CD4-positive, alpha-beta memory T cell (primary cell): ENCODE measurements at places on chromosomes 3 and 15.

DNA sequence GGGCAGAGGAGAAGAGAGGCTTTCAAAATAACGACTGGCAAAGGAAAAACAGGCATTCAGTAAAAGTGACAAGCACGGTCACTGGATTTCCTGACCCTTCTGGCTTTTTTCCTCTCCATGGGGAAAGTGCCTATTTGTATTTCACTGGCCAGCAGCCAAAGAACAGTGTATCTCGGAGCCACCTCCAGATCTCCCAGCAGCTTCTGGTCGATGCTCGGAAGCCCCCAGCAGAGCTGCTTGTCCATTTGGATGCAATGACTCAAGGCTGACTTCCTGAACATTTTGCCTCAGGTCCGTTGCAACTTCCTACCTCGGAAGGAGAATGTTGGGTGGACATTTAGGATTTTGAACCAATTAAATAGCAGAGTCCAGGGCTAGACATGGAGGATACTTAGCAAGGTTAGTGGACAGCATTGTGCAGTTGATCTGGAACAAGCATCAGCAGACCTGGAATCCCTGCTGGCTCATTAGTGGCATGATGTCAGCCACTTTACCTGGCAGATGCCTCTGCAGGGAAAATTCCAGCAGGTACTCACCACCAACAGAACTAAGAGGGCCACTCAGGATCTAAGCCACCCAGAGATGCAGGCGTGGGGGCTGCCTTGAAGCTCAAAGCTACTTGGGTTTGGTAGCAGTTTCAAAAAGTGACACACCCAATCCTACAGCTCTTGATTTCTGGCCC is 1.1 kb downstream of the FAM107A start:
- DNase-seq = no peak

DNA sequence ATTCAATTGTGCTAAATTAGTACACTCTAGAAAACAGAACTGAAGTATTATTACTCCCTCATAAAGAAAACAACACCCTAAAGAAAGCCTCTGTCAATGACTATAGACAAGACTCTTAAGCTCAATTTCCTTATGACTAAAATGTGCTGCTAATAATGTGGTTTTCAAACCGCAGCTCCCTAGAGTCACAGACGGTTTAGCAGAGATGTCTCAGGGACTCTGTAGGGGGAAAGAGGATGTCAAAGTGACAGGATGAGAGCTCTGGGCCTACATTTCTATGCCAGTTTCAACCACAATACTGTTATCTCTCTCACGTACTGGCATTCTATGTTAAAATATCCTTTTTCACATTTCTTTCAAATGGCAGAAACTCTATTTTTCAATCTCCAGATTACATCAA is 37.6 kb upstream of the WDR49 start:
- DNase-seq = peak; percentile 68

DNA sequence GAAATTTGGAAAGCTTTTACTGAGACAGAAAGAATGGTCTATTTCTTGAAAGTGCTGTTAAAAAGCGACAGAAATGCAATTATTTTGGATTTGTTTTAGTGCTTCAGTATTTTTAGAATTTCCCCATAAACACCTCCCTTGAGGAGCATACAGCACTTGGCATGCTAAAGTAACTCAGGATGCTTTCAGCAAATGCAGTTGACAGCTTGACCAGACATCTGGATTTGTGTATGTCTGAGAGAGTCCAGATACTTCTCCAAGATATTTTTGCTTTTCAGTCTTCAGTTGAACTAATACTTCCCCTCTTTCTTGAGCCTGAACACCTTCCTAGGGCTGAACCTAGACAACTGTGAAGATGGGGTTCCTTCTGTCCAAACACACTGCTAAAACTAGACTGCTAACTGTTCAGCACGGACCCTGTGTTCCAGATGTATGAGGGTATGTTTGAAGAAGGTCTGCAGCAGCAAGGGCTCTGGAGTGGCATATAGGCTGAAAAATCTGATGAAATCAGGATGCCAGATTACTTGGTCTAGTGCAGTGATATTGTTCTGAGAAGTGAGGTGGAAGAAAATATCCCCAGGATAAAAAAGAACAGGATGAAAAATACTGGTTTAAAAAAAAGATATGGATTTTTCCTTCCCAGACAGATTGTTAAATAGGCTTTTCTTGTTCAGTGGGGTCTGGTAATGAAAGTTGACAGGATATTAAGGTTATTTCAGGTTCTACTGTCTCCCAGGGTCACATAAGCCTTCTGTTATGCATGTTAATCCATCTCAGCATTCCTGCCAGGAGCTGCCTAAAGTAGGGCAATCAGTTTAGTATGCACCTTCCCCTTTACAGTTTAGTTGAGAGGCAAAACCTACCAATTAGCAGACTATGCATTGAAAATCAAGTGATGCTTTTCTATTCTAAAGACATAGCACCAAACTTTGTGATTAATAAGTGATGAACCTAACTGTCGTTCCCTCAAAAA is 516.9 kb upstream of the TBL1XR1 start:
- DNase-seq = no peak

GRCh38 chr3:181712226-181712552 is 464 bp downstream of the SOX2 start:
- DNase-seq = no peak

- no peak for DNase-seq
Measured at GRCh38 chr3:44510000-44510368, 32.5 kb upstream of the ZNF445 start.

DNA sequence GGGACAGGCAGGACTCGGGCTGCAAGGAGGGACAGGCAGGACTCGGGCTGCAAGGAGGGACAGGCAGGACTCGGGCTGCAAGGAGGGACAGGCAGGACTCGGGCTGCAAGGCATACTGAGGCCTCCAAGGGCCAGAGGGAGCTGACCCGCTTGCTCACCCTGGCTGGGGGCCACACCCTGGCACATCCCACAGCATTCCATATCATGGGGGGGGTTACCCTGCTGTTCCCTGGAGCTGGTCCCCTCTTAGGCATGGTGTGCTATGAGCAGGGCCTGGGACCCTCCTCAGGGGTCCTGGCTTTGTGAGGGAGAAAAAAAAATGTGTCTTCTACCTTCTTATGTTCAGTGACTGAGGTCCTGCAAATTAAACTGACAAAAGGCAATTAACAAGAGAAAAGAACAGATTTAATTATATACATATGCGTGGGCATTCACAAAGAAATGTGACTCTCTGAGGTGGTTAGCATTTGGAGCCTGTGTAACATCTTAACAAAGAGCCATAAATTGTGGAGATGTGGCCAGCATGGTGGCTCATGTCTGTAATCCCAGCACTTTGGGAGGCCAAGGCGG is 97.6 kb upstream of the ALDH1A3 start:
- DNase-seq = no peak

DNA sequence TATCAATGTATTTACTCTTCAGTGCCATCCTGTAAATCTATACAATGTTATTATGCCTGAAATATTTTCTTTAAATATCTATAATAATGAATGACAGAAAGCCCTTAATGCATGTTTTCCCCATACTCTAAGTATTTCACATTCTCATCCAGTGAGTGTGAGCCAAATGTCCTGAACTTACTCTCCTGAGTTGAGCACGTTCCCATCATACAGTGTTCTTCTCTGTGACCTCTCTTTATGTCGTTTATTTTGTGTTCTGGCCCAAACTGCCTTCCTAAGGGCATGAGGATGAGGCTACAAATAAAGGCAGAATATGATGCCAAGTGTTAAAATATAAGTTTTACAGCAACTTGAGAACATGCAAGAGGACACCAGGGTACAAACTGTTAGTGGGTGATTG is 3.3 kb downstream of the OSBPL10 start:
- no peak for DNase-seq

GRCh38 chr3:64355401-64355807 is 130.1 kb upstream of the PRICKLE2 start:
- DNase-seq = no peak

DNA sequence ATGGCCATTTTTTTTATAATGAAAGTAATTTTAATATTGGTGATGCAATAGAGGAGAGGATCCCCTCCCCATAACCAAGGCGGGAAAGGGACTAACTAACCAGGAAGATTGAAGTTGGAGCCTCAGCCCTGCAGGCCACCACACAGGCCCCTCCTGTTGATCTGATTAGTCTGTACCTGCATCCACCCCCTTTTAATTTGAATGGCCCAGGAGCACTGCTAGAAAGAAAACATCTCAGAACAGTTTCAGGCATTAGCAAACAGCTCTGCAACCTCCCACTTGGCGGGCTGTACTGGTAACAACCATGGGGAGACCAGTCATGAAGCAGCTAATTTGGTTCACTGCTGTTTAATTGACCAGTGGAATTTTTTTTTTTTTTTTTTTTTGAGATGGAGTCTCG is 10.3 kb downstream of the CAV3 start:
- DNase-seq = no peak

- DNase-seq = no peak
Measured at GRCh38 chr3:138850151-138850550, 15.4 kb upstream of the PIK3CB start.

- no peak for DNase-seq
Measured at GRCh38 chr15:25694239-25694584, 168.9 kb downstream of the ATP10A start.

DNA sequence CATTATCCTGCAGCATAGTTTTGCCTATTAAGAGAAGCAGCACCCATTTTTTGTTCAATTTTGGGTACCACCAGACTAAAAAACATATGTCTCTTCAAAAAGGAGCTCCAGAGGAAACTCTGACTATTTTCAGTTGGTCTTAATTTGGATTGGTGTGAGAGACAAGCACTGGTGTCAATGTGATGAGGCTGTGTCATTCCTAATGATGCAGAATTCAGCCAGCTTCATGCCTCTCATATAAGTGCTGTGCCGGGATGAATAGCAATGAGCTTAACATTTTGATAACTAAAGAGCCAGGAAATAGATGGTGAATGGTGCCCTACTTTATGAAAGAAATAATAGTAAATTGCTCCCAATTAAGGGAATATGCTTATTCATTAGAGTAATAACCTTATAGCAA is 15.9 kb downstream of the POPDC2 start:
- DNase-seq = no peak

- no peak for DNase-seq
Measured at GRCh38 chr3:152174876-152175527, 93.7 kb upstream of the MBNL1 start.

DNA sequence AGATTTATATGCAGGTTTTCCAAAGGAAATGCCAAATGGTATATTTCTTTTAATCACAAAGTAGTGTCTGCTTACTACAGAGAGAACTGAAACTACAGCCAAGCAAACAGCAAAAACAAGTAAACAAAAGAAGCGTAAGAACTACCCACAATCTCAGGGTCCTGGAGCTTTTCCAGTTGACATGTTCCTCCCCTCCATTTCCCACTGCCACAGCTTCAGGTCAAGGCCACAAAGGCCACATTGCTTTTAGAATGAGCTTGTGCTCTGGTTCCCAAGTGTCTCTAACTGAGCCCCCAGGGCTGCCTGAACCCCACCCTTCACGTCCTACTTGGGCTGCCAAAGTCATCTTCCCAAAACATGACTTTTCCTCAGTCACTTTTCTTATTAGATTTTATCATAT is 24.1 kb downstream of the CTDSPL start:
- no peak for DNase-seq

DNA sequence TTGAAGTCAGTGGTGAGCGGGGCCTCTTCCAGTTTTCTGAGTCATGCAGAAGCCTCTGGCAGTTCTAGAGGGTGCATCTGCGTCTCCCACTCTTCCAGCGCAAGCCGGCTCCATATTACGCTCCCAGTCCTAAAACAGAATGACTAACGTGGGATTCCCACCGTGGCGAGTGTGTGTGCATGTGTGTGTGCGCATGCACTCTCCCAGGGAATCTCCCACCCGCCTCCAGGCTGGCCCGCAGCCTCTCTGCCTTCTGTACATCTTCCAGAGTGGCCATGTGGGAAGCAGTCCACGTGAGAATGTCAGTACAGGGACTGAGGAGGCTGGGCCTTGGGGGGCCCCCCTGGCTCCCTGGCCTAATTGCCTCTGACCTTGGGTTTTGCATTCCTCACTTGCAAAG is 87.7 kb downstream of the LSM3 start:
- no peak for DNase-seq

DNA sequence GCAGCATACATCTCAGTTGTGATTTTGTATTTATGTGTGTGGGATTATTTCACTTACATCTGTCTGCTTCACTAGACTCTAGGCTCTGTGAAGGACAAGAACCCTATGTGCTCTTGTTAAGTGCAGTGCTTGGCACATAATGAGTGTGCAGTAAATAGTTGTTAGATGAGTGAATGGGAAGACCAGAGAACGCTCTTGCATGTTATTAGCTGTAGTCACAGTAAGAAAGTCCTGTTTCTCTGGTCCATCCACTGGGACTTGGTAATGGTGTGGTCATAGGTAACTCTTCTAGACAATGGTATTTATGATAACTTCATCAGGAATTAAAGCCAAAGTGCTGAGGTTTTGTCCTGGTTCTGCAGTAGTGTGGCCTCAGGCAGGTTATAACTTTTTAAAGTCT is 1.4 kb upstream of the AQP9 start:
- DNase-seq = no peak

DNA sequence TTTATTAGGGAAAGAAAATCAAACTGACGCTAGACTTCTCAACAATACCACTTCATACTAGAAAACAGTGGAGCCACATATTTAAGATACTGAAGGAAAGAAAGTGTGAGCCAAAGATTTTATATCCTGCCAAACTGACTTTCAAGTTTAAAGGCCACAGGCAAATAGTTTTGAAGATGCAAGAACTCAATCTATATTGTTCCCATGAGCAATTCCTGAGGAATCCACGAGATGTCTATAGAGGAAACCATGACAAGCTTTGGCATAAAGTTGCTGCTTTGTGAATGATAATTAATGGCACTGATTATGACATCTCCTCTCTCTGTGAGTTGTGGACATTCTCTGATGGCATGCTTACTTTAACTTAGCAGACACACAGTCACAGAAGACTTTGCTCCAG is 276.1 kb upstream of the GOLGA6L4 start:
- DNase-seq = no peak

DNA sequence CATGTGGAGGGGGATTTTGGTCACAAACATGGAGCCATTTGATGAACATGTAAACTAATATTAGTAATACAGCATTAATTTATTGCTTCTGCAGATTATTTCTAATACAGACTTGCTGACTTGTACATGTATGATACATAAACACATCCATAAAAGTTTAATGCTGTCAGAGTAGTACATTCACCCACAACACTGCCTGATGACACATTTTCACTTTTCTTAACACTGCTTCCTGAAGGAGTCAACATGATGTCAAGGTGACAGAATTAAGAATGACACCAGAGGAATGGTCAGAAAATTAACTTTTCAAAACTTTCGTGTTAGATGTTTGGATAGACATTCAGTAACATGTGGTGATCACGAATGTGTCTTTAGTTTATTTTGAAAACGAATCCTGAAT is 199.4 kb downstream of the SATB1 start:
- no peak for DNase-seq

- no peak for DNase-seq
Measured at GRCh38 chr15:101209285-101209845, 42.5 kb downstream of the CHSY1 start.

- no peak for DNase-seq
Measured at GRCh38 chr3:183489455-183490210, 61.2 kb upstream of the MCF2L2 start.

- no peak for DNase-seq
Measured at GRCh38 chr3:171044835-171045793, 18.6 kb upstream of the SLC2A2 start.

DNA sequence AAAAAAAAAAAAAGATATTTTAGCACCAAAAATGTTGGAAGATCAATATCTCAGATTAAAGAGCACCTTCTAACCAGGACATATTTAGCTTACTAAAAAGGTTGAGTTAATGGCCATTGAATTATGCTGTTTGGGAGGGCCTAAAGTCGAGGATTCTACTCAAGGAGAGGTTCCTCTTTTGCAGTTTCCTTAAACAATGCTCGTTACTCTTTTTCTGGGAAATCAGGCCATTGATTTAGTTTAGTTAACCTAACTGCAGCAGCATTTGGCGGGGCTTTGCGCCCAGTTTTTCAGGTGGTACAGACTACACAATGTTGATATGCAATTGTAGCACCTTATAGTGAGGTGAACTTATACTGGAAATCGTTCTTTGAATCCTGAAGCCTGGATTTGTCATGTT is 6.8 kb downstream of the ABHD2 start:
- DNase-seq = no peak
